ENCODE measurements at places on chromosomes 13 and 19. TPM values are rescaled to one million over a fixed set of nuclear protein-coding genes. Genes with fewer than 3 reads are reported as not detected.

DNA sequence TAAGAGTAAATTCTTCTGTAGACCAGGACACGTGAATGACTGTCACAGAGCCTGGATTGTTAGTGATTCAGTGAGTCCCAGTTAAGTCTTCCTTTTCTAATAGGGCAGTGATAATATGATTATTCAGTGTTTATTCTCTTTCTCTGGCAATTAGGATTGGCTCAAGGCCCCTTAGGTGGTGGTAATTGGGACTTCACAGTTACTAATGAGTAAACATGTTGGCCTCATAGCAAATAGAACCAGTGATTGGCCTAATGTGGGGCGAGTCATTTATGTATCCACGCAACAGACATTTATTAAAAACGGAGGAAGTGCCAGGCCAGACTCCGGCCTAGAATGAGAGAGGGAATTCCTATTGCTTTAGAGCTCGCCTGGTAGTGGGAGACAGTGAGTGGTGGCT, 72.4 kb downstream of the SHISA2 start:
- DNase-seq = no peak

DNA sequence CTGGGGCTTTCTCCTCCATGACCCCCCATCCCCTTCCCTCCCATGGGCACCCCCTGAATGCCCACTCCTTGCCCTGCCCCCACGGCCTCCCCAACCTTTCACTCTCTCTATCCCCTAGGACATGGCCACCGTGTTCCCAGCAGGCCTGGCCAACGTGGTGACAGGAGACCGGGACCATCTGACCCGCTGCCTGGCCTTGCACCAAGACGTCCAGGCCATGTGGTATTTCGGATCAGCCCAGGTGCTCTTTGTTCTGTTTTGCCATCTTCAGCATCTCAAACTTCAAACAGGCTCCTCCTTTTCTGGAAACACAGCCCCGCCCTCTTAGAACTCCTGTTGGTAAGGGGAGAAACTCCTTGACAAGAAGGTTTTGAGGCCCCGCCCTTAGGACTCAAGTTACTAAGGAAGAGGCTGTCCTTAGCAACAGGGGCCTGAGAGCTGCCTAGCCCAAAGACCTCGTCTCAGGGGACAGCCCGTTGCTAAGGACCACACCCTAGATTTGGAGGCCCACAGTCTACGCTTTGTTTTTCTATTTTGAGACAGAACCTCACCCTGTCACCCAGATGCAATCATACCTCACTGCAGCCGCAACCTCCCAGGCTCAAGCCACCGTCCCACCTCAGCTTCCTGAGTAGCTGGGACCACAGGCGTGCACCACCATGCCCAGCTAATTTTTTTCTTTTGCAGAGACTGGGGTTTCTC, 5.1 kb upstream of the FLT3LG start:
- DNase-seq = no peak

GRCh38 chr19:46885411-46885810, 24.6 kb downstream of the ARHGAP35 start:
- DNase-seq = no peak

DNA sequence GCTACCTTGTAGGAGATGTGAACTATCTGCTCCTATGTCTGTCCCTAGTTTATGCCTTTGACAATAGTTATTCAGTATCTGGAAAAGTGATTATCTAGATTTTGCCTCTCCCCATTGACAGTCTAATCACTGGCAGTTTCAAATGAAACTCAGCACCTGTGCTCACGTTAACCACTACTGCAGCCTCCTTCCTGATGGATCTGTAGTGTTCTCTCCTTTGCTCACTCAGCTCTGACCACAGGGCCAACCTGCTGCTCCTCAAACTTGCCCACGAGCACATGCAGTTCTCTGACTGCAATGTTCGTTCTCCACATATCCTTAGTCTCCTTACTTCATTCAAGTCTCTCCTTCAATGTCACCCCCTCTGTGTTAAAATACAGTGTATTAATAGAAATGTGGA, 230.1 kb downstream of the NHLRC3 start:
- DNase-seq = no peak

- DNase-seq = no peak
Observed at GRCh38 chr19:13556552-13556951, 50.3 kb upstream of the CACNA1A start.

DNA sequence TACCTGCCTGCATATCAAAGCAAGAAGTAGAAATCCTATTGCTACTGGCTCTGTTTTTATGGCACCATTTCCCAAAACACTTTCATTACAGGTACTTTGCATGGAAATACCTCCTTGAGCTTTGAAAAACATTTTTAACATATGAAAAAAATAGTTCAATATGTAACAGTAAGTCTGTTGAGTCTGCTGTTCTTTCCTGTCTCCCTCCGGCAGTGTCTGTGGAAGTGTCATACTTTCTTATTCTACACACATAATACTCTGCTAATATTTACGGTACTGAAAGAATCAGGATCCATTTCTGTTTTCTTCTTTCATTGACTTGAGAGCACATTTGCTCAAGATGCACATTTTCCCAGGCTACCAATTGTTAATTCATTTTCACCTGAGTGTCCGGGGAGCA, 8.2 kb upstream of the SERTM1 start:
- no peak for DNase-seq

GRCh38 chr19:30546332-30546731, 174.1 kb downstream of the ZNF536 start:
- no peak for DNase-seq

- DNase-seq = no peak
Observed at GRCh38 chr13:19059016-19059780, 122.4 kb downstream of the TUBA3C start.

- DNase-seq = no peak
Observed at GRCh38 chr13:46810440-46810839, 13.5 kb upstream of the ESD start.

DNA sequence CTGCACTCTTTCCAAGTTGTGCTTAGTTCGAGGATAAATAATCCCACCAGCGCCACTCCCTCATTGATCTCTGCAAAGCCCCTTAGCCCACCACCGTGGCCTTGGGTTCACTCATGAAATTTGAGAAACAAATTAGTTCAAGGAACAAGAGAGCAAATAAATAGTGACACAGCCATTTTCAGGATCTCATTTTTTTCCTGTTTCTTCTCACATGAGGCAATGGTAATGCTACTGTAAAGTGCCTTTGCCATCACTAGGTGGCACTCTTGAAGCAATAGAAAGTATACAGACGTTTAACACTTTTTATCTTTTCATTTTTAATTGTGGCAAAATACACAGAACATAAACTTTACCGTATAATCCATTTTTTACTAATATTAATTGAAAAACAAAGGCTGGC, 76.8 kb upstream of the ZNF835 start:
- no peak for DNase-seq

- DNase-seq = no peak
Observed at GRCh38 chr13:108962654-108963053, 333.2 kb downstream of the MYO16 start.

DNA sequence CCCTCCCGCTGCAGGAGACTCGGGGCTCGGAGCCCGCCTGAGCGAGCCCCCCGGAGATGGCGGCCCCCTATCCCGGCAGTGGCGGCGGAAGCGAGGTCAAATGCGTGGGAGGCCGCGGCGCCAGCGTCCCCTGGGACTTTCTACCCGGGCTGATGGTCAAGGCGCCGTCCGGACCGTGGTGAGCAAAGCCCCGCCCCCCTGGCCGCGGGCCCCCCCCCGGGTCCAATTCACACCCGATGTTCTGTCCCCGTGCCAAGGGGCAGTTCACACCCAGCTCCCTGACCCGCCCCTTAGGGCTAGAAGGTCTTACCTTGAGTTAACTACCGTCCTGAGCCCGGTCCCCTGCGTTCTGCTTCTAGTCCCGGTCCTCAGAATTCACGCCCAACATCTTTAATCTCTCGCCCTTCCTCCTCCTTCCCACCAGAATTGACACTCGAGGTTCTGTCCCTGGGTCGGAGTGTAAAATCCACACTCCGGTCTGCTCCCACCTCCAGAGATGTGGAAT, 1.4 kb downstream of the NPAS1 start:
- DNase-seq = peak; percentile 54

- no peak for DNase-seq
Observed at GRCh38 chr13:79900356-79900755, 419.4 kb downstream of the NDFIP2 start.

GRCh38 chr13:28582892-28583240, 76.1 kb upstream of the POMP start:
- no peak for DNase-seq

GRCh38 chr13:30870049-30870884, 35.8 kb upstream of the MEDAG start:
- peak; percentile 97 for DNase-seq

- no peak for DNase-seq
Observed at GRCh38 chr13:33168321-33168960, 117.1 kb downstream of the STARD13 start.

- DNase-seq = no peak
Observed at GRCh38 chr19:3710265-3710812, 2.2 kb downstream of the TJP3 start.

DNA sequence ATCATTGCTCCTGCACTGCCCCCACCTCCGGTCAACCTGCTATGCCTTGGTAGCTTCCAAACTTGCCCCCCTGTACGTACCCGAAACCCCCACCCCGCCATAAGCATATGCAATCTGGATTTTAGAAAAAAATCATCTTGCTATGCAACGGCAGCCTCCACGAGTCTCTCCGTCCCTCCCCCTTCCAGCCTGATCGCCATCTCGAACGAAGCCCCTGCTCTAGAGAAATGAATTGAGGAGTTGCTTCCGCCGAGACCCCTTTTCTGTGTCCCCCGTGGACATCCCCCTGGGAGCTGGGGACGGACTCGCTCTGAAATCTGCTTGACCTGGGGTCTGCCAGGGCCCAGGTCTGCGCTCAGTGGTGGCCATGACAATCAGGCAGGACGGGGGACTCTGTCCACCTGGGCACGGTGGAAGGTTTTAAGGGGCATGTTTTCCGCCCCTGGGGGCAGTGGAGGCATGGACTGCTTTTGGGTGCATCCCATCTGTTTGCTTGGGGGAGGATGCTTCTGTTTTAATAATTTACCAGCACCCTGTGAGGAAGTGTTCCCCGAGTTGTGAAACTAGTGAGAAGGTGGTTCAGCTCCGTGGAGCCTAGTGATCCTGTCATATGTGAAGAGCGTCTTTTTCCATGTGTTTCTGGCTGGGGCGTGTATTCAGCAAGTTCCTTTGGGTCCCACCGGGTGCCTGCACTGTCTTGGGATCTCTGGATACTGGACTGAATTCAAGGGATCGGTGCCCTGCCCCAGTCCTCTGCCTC, 1.0 kb downstream of the KDM4B start:
- no peak for DNase-seq

Gene CEACAM6
- not detected for total RNA-seq

Gene HPN
- total RNA-seq = not detected

Gene TMEM150B
- not detected for total RNA-seq

Gene CDX2
- total RNA-seq = not detected

Gene FOXA3
- not detected for total RNA-seq

Gene EDNRB
- total RNA-seq = not detected

Gene NAPSA
- not detected for total RNA-seq

Gene TMEM145
- total RNA-seq = not detected

All from SJSA1 (cell line).